Astrocyte of the hippocampus (primary cell): ENCODE measurements at places on chromosomes 2 and 18.

GRCh38 chr2:109692013-109692743, 78.0 kb downstream of the SOWAHC start:
- DNase-seq: no peak

GRCh38 chr2:6827566-6828298, 38.0 kb downstream of the CMPK2 start:
- no peak for DNase-seq

- peak; percentile 84 for DNase-seq
These were observed 105.5 kb downstream of the COLEC12 start for GRCh38 chr18:394987-395362.

DNA sequence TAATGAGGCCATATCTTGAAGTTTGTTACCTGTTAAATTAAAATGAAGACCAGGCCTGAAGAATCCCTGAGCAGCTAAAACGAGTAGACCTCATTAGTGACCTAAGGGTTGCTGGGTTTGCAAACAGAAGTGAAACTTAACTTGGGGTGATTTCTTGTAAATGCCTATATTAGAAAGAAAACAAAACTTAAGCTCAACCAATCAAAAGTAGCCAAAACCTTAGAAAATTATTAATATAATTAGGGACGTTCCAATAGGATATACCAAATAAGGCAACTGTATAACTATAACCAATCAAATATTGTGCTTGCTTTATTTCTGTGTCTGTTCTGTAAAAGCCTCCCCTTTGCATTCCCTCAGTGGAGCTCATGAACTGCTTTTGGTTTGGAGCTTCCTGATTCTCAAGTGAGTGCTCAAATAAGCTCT, 137.9 kb upstream of the VRK2 start:
- no peak for DNase-seq

- DNase-seq: peak; percentile 89
These were observed 50.0 kb upstream of the ACYP2 start for GRCh38 chr2:54065411-54065810.

DNA sequence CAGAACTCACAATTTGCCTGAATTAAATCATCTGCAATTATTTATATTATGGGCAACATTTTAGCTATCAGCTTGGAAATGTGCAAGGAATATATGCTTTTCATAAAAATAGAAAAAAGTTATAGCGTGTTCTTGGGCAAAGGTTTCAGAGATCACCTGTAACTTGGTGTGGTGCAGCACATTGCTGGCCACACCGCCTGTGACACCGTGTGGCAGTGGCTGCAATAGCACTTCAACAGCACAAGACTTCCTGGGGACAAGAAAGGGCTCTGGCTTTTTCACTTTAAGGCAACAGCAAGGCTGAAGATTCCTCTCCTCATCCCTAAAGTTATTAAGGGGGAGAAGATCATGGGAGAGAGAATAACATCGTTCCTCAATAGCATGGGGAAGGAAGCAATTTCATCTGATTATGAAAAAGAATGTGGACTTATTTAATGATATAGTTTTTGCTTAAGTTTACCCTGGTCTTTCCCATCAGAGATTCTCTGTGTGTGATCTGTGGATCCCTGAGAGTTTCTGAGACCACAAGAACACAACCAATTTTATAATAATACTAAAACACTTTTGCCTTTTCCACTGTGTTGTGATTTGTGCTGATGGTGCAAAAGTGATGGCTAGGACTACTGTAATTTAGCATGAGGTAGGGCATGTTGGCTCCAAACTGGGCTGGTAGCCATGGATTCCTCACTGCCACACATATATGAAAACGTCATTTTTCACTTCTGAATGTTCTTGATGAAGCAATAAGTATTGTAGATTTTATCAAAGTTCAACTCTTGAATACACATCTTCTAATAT, 15.0 kb upstream of the SERPINB3 start:
- no peak for DNase-seq

- no peak for DNase-seq
These were observed 11.5 kb upstream of the MREG start for GRCh38 chr2:216024779-216025336.

GRCh38 chr2:141599721-141600120, 531.1 kb downstream of the LRP1B start:
- no peak for DNase-seq

- DNase-seq: no peak
These were observed 42.1 kb downstream of the TRAPPC12 start for GRCh38 chr2:3421580-3421979.

GRCh38 chr2:106869512-106870275, 16.3 kb downstream of the ST6GAL2 start:
- no peak for DNase-seq
